ENCODE measurements at places on chromosomes 5 and 9. TPM values are rescaled to one million over a fixed set of nuclear protein-coding genes. Genes with fewer than 3 reads are reported as not detected.

DNA sequence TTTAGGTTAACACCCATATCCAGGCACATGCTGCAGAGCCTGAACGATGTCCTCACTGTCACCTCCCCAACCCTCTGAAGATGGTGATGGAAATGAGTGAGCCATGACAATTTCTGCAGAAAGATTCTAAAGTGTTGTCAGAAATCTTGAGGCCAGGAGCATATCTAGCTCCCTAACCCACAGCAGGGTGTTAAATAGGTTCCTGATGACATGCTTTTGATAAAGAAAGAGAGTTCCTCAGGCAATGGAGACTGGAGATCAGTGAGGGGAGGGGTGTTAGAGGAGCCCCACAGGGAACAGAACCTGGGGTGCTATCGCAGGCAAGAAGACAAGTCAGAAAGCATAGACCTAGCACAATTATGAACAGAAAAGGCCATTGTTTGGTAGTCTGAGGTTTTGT is 95.7 kb downstream of the ENC1 start:
- no peak for DNase-seq

GRCh38 chr5:117559005-117559844 is 984.6 kb upstream of the SEMA6A start:
- DNase-seq, result no peak

- no peak for DNase-seq
Observed at GRCh38 chr5:52784737-52785136, 3.0 kb upstream of the ITGA1 start.

DNA sequence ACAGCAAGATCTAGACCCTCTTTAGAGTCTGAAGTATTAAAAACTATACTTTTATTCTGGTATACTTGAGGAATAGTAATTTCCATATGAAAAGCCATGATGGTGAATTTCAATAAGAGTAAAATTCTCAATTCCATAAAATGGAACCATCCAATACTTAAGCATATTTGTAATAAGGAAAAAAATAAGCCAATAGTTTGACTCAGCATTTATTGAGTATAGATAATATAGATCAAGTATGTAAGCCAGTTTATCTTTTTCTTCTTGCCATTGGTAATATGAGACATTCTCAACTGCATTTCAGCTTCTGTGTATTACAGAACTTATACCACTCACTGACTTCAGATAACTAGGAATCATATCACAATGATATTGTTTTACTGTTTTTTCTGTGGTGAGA is 361.0 kb downstream of the SLCO4C1 start:
- DNase-seq, result no peak

DNA sequence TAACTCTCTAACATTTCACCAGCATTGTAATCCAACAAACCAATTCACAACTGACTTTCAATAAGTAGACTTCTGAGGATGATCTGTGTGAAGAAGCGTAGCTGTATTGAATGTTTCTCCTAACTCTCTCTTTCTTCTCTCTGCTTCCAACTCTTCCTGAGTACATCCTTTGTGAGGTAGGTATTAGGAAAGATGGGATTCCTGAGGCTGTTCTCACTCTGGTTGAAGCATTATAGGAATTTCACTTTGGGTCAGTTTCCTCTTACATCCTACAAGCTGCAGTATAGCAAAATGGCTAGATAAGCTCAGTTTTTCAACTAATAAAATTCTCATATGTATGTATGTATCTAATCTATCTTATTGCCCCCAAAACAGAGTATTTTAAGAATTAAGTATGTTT is 702.8 kb downstream of the CETN3 start:
- no peak for DNase-seq

GRCh38 chr9:133606708-133607025 is 2.5 kb downstream of the FAM163B start:
- no peak for DNase-seq

DNA sequence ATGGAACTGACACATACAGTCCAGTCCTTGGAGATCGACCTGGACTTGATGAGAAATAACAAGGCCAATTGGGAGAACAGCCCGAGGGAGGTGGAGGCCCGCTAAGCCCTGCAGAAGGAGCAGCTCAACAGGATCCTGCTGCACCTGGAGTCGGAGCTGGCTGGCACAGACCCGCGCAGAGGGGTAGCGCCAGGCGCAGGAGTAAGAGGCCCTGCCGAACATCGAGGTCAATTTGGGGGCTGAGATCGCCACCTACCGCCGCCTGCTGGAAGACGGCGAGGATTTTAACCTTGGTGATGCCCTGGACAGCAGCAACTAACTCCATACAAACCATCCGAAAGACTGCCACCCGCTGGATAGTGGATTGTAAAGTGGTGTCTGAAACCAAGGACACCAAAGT is 1610.1 kb upstream of the ACO1 start:
- DNase-seq, result no peak

- DNase-seq, result no peak
Observed at GRCh38 chr5:11588803-11589202, 315.4 kb downstream of the CTNND2 start.

DNA sequence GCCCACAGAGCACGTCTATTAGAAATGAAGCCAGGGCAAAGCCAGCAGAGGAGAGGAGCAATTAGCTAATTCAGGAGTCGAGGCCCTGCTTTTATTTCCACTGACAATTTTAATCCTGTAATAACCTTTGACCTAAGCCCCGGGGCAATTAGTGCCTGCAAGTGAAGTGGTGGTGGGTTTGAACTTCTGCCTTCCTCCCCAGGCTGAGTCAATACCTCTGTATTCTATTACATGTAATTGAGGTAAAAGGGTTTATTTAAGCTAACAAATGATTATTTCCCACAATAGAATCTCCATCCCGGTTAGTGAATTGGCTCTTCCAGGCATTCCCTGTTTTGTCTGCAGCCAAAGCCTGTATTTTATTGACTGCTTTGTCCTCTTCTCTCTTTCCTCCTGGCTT is 49.9 kb downstream of the FGF18 start:
- no peak for DNase-seq

- DNase-seq, result no peak
Observed at GRCh38 chr9:131405428-131405827, 11.5 kb downstream of the PRRC2B start.

DNA sequence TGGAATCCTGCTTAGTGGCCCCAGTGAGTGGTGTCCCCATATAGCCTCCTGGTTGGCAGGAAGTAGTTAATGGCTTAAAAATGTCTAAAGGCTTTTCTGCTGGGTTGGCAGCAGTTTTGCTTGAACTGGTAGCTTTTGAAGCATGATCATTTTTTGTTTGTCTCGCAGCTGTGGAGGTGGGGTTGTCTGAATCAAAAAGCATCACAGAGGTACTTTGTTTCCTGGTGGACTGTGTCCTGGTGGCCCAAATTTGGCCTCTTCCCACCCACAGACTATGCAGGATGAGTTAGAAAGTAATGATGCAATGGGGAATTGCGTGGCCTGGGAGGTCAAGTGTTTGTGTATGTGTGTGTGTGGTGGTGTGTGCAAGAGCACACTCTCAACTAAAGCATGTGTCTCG is 322.7 kb downstream of the ARHGEF28 start:
- no peak for DNase-seq

DNA sequence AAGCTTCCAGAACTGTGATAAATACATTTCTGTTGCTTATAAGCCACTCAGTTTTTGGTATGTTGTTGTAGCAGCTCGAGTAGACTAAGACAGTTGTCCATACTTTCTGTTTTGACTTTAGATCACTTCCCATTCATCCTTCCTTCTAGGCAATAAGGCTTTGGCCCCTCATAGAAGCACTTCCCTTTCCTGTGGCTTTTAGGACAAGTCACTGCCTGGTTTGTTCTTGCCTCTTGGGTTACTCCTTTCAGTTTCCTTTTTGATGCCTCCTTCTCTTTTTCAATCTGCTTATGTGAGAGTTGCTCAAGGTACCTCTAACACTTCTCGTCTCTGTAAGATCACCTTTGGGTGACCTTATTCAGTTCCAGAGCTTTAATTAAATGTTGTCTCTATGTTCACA is 72.4 kb upstream of the NTRK2 start:
- no peak for DNase-seq

DNA sequence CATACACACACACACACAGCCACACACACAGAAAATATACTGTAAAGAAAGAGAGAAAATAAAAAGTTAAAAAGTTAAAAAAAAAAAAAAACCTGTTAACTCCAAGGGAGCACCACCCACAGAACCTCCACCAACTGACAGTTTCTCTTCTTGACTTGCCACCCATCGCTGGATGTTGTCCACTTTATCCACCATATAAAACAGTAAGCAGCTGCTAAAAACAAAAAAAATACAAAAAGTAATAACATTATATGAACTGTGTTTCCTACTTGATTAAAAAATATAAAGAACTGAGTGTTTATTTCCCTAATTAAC is 1.2 kb downstream of the PURA start:
- no peak for DNase-seq

- no peak for DNase-seq
Observed at GRCh38 chr5:35031276-35031675, 16.5 kb downstream of the AGXT2 start.

GRCh38 chr5:97508864-97509263 is 325.8 kb upstream of the RIOK2 start:
- no peak for DNase-seq

DNA sequence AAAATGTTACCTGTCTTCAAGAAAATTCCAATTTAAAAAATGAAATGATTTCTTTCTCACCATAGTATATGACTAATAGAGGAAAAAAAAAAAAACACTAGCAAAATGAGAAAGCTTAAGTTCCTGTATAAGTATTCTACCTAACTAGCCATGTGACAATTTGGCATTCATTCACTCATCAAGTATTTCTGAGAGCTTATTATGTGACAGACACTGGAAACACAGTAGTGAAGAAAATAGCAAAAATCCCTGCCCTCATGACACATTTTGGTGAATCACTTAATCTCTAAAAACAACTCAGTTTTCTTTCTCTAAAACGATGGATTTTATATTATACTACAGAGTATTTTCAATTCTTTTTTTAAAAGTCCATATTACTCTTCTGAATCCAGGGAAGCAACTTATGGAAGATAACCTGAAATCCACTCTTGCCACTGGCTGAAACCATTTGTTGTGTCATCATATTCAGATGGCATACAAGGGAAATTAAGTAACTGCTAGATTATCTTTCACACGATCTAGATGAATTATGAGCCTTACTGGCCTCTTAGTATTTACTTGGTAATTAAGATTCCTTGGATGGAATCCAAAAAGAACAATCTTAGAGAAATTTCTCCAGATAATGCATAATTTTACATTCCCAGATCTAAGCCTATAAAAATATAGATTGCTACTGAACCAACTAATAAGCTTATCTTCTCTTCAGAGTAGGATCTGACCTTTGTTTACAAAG is 5.5 kb downstream of the PTBP3 start:
- DNase-seq, result no peak

Gene PCDHGA4
- total RNA-seq, result 1.6 TPM

Gene TIMD4
- total RNA-seq, result 1.4 TPM

Gene HTR4
- 19.1 TPM for total RNA-seq

Gene PCDHGC3
- total RNA-seq, result 17.0 TPM

Gene PCDH12
- 0.95 TPM for total RNA-seq

Gene TMEM174
- not detected for total RNA-seq

Gene GIN1
- not detected for total RNA-seq

Gene CXCL14
- total RNA-seq, result 31.0 TPM

Gene PCDHA3
- total RNA-seq, result 0.32 TPM

Gene CCDC183
- total RNA-seq, result 161 TPM
